ENCODE measurements at places on chromosomes 13 and 19. TPM values are rescaled to one million over a fixed set of nuclear protein-coding genes. Genes with fewer than 3 reads are reported as not detected.
A peak's percentile ranks its signal among the peaks of the same experiment; 100 is the strongest.

GRCh38 chr13:52394586-52394985 lies 11.4 kb downstream of the THSD1 start:
- no peak for DNase-seq

DNA sequence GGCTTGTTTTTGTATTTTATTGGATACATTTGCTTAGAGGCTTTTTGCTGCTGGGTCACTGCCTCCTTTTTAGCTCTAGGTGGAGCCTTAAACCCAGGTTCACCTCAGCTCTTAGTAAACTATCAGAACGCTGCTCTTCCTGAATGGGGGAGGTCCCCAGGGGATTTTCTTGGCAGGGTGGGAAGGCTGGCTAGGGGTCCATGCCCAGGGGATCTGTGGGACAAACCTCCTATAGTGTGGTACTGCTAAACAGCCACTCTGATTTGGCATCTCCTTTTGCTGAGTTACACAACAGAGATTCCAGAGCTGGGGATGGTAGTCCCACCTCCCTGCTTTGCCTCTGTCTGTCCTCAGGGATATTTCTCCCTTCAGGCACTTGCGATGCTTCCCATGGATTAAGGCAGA lies 204.9 kb downstream of the ZIC5 start:
- DNase-seq = no peak

GRCh38 chr19:49073514-49074378 lies 1.2 kb upstream of the KCNA7 start:
- no peak for DNase-seq

DNA sequence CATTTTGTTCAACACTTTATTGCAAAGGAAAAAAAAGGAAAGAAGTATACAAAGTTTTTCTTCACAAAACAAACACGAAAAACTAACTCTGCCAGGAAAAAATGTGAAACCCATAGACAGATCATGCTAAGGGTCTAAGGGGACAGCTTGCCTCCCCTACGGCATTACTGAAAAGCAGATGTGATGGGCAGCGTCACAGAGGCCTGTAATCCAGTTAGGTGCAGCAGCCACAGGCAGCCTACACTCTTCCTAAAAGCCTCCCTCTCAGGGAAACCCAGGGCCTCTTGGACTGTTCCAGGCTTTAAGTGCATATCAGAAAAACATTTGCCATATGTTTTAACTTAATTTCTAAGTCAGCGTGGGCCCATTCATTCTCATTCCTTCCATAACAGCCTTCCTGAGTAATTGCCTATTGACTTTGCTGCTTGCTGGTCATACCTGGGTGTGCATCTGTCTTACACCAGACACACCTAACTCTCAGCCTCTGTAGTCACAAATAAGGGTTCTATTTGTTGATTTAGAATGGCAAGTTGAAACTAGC lies 135.7 kb upstream of the SERP2 start:
- DNase-seq = no peak

- DNase-seq = no peak
Measured at GRCh38 chr19:4971424-4971793, 2.5 kb downstream of the KDM4B start.

DNA sequence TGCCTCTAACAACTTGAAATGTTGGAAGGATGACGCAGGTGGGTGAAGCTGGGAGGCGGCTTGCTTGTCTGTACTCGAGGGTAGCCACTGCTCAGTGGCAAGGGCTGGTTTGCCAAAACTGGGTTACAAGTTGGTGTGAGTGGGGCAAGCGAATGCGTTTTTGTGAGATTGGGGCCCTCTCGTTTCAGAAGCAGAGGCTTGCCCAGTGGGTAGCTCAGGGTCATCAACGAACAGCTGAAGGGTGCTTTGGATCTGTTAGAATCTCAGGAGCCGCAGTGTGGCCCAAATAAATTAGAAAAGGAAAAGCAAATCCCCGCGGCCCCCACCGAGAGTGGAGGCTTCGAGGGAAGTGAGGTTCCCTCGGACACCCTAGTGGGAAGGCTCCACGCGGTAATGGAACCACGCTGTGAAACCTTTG lies 7.3 kb downstream of the ATP4B start:
- peak; percentile 54 for DNase-seq

DNA sequence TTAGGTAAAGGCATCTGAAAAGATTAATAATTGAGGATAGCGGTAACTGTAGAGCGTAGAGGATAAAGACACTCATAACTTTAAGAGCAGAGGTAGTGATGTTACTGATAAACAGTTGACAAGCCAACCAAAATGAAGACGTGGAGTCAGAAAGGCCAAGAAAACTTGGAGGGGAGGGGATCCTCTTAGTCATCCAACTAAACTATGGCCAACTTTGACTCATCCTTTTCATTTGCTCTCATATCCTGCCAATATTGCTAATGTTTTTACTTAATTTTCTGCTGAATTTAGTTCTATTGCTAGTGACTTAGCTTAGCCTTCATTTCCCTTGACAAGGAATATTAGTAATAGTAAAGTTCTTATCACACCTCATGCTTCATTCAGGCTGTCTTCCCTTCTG lies 13.4 kb downstream of the ITGBL1 start:
- DNase-seq = no peak

- peak; percentile 60 for DNase-seq
Measured at GRCh38 chr13:112137144-112137543, 70.2 kb downstream of the SOX1 start.

DNA sequence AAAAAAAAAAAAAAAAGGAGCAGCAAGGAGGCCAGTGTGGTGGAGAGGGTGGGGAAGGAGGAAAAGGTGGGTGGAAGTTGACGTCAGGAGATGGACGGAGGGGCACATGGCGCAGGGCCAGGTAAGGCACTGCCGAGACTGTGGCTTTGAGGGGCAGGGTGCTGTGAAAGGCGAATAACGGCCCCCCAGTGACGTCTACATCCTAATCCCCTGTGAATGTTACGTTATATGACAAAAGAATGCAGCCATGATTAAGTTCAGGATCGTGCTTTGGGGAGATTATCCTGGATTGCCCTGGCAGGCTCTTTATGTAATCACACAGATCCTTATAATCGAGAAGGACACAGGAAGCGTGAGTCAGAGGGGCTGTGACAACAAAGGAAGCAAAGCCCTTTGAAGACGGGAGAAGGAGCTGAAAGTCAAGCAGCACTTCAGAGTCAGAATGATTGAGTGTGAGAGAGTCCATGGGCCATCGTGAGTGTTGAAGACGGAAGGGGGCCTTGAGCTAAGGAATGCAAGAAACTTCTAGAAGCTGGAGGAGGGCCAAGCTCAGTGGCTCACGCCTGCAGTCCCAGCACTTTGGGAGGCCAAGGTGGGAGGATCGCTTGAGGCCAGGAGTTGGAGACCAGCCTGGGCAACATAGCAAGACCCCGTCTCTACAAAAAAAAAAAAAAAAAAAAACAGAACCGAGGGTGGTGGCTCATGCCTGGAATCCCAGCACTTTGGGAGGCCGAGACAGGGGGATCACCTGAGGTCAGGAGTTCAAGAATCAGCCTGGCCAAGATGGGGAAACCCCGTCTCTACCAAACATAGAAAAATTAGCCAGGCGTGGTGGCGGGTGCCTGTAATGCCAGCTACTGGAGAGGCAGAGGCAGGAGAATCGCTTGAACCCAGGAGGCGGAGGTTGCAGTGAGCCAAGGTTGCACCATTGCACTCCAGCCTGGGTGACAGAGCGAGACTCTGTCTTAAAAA lies 13.8 kb upstream of the CEACAM16 start:
- DNase-seq = no peak

DNA sequence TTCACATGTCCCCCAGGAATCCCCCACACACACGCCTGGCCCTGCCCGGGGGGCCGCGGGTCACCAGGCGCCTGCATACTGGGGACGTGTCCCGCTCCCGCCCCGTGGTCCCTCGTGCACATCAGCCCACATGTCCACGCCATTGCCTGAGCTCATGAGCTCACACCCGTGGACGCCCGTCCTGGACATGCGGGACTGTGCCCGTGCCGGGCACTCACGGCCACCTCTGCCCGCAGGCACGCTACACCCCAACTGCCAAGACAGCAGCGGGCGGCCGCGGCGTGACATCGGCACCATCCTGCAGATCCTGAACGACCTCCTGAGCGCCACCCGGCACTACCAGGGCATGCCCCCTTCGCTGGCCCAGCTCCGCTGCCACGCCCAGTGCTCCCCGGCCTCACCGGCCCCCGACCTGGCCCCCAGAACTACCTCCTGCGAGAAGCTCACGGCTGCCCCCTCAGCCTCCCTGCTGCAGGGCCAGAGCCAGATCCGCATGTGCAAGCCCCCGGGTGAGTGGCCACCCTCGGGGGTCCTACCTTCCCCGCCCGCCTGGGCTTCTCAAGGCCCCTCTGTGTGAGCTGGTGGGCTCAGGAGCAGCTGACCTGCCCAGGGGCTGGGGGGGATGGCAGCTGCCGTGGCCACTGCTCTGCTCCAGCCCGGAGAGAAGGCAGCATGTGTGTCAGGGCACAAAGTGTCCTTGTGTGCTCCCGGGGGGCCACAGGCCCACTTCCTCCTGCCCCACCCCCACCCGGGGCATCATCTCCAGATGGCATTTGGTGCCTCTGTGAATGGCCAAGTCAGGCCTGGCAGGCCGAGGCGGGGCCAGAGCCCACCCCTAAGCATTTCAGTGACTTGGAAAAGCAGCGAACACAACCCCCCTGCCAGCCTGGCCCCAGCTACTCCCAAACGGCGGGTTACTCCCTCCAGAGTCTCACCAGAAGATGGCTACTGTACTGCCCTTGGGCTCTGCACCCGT lies 7.1 kb downstream of the MIDN start:
- DNase-seq = no peak

- DNase-seq = no peak
Measured at GRCh38 chr13:52158629-52159158, 703 bp downstream of the NEK3 start.

DNA sequence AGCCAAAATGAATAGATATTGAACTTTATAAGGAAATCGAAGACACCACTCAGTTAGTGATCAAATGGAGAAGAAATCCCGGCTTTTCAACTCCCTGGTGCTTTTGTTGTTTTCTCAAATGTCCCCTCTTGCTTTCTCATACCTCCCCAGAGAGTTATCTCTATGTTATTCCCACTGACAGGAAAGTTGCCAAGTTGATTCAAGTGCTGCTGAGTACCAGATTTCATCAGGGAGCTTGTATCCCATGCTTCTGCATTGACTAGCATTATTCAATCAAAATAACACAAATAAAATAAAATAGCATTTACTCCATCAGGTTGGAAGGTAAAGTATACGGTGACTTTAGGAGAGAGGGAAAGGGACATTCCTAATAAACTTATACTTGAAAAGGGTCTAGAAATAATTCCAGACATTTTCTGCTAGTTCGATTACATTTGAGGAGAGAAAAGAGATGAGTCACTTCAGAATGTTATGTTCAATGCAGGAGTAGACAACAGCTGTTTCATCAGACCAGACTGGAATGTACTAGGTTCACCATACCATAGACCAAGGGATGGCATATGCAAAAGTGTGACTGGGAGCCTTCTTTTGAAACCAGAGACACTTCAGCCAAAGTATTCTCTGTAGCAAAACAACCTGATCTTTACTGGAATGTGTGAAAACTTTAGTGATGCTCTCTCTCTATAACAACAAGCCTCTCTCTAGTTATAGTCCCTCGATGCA lies 397.8 kb downstream of the FGF14 start:
- no peak for DNase-seq

DNA sequence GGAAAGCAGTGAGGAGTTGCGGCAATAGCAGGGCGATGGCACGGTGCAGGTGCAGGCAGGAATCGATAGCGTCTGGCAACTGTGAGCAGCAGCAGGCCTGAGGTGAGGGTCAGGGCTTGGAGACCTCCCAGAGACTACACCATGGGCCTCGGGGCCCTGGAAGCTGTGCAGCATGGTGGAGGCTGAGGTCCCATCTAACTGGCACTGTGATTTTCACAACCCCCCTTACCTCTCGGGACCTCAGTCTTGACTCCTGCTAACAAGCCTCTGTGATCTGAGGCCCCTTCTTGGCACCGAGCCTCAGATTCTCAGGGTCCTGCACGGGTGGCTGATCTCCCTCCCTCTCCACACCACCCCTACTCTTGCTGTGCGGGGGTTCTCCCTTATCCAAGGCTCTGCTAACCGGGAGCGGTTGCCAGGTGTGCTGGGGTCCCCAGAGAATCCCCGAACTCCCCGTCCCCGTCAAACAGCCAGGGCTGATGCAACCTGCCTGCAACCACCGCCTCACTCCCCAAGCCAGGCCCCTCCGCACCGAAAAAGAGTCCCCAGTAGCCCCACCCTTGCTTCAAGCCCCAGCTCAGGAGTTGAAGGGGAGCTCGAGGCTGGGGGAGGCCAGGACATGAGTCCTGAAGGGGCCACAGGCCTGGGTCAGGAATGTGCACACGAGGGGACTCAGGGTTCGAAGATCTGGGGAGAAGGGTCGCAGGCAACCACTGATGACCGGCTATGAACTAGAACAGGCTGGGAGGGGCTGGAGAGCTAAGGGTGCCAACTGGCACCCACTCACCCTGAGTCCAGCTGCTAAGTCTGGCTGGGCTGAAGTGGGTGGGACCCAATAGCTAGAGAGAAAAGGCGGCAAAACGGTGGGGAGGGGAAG lies 4.8 kb upstream of the ATF5 start:
- no peak for DNase-seq

GRCh38 chr19:29029268-29029958 lies 183.5 kb downstream of the UQCRFS1 start:
- DNase-seq = no peak

- no peak for DNase-seq
Measured at GRCh38 chr13:29954082-29955028, 103.9 kb upstream of the UBL3 start.

- no peak for DNase-seq
Measured at GRCh38 chr13:99991828-99992775, 10.5 kb downstream of the ZIC2 start.

DNA sequence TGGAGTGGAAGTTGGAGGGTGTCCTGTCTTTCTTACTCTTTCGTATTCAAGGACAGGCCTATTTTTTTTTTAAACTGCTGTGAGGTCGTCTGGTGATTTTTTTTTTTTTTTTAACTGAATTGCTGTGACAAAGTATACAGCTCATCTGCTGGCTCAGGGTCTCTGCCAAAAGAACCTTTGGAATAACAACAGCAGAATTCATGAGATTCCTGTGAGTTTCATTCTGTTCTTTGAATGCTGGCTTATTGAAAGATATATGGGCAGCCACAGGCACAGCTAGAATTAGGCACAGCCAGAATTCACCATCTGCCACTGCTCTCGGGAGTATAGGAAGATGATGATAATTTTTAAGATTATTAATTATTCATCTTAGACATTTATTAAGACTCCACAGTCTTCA lies 21.4 kb upstream of the FRY start:
- no peak for DNase-seq

DNA sequence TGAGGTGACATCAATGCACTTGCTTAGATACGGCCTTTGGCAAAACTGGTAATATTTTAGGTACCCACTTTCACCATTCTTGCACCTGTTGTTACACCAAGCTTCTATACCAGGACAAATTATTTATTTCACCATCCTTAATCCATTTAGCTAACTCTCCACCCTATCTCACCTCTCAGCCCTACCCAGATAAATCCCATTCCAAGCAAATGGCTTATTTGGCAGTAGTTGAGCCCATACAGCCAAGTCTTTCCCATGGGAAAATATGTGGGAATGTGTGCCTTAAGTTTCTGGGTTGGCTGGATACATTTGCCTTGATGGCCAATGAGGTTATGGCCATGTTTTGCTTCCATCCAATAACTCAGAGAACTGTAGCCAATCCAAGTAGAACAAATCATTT lies 551.9 kb downstream of the GPC6 start:
- no peak for DNase-seq

GRCh38 chr19:45468803-45469131 lies 971 bp downstream of the FOSB start:
- no peak for DNase-seq

CABP5 gene
- not detected for total RNA-seq

PINLYP gene
- total RNA-seq = 6.0 TPM

CGB3 gene
- total RNA-seq = 6.1 TPM

SIN3B gene
- 58.9 TPM for total RNA-seq

OR7C1 gene
- total RNA-seq = not detected

UBE2L5 gene
- not detected for total RNA-seq

C1QTNF9B gene
- not detected for total RNA-seq

C2CD4C gene
- 7.2 TPM for total RNA-seq
